Stimulated activated CD8-positive, alpha-beta memory T cell treated with anti-CD3 and anti-CD28 coated beads, Interleukin-15, amount 100 ng/mL, for 24 hours (primary cell): ENCODE measurements at places on chromosomes 11 and 22.

DNA sequence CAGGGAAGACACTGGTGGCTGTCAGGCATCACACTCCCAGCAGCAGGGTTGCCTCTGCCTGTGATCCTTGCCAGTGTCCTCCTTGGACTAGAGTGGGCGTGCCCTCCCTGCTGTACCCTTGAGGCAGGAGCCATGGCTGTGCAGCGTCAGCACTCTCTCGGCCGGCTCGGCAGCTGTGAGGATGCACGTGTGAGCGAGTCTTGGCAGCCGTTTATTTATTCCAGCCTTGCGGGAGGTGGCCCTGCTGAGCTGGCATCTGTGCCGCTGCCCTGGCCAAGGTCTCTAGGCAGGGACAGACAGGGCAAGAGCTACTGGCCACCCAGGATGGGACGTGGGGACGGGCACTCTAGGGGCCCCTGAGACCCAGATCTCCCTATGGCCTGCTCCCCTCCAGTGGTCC is 33.9 kb downstream of the TSPAN4 start:
- no peak for DNase-seq

GRCh38 chr11:83766932-83767331 is 480.8 kb upstream of the CCDC90B start:
- no peak for DNase-seq

- DNase-seq, result no peak
These were observed 55.4 kb upstream of the LINC01488 start for GRCh38 chr11:69425895-69426544.

- DNase-seq, result no peak
These were observed 490.3 kb upstream of the KIRREL3 start for GRCh38 chr11:127490896-127491295.

GRCh38 chr11:114057605-114058004 is 1.9 kb upstream of the ZBTB16 start:
- no peak for DNase-seq

DNA sequence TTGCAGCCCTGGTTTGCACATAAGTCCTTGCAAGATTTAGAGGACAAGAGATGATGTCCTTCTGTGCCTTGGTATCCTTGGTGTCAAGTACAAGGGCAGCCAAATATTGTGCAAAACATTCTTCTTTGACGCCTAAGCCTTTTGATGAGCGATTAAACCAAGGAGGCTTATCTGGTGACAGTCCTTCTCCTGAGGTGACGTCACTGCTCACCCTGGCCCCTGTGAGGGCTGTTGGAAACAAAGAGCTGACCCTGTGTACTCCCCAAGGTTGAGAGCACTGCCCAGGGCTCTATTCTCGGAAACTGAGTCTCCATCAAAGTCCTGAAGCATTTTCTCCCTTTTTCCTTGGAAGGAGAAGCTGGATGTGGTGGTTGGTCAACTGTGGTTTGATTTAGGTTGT is 4.7 kb upstream of the GRAMD1B start:
- DNase-seq, result no peak

GRCh38 chr11:1291295-1292017 is 18.0 kb downstream of the TOLLIP start:
- DNase-seq, result no peak

- no peak for DNase-seq
These were observed 74.7 kb upstream of the PHF21B start for GRCh38 chr22:45084400-45084920.

GRCh38 chr22:47380692-47381091 is 618.2 kb downstream of the TBC1D22A start:
- no peak for DNase-seq

DNA sequence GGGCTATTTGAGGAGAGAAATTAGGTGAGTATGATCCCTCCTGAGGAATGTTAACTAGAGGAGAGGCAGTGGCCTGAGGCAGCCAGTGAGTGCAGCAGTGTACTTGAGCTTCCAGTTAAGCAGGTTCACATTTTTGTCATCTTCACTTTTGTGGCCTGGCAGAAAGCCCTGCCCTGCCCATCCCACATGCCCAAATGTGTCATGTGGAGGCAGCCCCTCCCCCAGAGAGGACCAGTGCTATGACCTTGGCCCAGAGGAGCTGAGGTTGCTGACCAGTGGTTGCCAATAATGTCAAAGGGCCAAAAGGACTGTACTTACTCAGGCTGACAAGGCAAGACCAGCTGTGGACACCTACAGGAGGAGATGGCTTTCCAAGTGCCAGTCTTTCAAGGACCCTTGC is 17.6 kb upstream of the GRK2 start:
- DNase-seq, result no peak

DNA sequence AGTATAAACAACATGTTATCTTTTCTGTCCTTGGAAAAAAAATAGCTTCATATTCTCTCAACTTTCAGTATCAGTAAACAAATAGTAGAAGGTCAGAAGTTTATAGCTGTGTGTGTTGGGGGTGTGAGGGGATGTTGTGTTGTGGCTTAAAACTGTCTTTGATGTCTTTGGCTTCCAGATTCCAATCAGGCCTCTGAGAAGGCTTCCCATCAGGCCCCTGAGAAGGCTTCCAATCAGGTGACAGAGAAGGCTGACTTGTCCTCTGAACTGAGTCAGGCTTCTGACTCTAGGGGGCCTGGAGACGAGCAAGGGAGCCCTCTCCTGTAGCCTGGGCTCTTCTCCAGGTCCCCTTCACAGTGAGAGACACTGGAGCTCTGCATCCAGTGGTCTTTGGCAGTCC is 9.3 kb downstream of the MTFP1 start:
- DNase-seq, result no peak

DNA sequence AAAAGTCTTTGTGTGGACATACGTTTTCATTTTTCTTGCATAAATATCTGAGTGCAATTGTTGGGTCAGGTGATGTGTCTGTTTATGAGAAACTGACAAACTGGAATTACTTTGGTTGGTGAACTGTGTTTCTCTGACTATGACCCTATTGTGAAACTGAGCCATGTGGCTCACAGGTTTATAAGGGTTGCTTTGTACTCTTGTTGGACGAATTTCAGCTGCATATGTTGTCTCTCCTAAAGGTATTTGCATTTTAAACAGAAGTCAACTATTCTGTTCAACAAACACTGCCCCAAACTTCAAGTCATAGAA is 34.4 kb upstream of the RASD2 start:
- DNase-seq, result no peak

GRCh38 chr22:24580276-24580675 is 12.6 kb downstream of the LRRC75B start:
- no peak for DNase-seq

GRCh38 chr22:24803064-24803542 is 2.9 kb upstream of the SGSM1 start:
- DNase-seq, result peak; percentile 17

- DNase-seq, result no peak
These were observed 36.8 kb upstream of the PHOX2A start for GRCh38 chr11:72280726-72281315.

DNA sequence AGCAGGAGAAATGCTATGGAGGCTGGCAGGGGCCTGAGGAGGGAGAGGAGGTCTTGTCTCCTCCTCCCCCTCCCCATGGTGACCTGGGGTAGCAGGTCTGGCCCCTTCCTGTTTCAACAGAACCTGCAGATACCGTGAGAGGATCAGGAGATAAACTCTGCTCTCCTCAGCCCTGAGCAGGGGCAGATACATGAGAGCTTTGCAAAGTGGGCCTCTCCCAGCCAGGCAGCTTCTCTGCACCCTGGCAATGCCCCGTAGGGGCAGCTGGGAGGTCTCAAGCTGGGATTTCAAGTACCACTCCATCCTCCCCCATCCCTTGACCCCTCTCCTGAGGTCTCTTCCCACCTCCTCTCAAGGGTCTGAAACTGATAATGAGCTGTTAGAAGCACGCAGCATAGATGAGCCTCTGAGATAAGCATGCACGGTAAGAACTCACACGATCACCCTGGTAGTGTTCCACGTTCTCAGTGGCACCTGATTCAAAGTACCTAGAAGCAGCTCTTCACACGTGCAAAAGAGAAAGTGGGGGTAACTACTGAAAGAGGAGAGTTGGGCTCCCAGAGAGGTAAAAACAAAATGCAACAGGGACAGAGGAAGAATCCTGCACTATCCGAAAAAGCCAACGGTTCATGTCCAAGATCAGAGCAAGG is 4.9 kb upstream of the CCDC86 start:
- DNase-seq, result no peak

DNA sequence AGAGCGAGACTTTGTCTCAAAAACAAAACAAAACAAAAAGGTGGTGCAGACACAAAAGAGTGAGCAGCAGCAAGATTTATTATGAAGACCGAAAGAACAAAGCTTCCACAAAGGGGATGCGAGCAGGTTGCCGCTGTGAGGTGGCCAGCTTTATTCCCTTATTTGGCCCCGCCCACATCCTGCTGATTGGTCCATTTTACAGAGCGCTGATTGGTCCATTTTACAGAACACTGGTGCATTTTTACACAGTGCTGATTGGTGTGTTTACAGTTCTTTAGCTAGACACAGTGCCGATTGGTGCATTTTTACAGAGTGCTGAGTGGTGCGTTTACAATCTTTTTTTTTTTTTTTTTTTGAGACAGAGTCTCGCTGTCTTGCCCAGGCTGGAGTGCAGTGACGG is 77.4 kb downstream of the CECR2 start:
- DNase-seq, result no peak

- DNase-seq, result no peak
These were observed 445.6 kb downstream of the TBC1D22A start for GRCh38 chr22:47207846-47208554.

DNA sequence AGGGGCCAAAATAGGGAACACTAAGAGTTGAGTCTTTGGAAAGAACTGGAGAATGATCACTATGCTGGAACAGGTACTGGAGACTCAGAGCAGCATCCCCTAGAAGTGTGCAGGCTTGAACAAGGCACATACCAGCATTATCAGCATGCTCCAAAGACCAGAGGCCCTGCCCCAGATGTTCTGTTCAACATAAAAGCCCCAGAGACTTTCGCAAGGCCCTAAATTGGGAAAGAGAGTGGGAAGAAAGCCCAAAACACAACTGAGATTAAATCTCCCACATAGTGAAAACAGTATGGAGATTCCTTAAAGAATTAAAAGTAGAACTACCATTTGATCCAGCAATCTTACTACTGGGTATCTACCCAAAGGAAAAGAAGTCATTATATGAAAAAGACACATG is 9.4 kb downstream of the CNGA4 start:
- no peak for DNase-seq

GRCh38 chr22:24834845-24835570 is 29.0 kb downstream of the SGSM1 start:
- no peak for DNase-seq

- DNase-seq, result no peak
These were observed 23.3 kb downstream of the ZBTB16 start for GRCh38 chr11:114082767-114083181.

DNA sequence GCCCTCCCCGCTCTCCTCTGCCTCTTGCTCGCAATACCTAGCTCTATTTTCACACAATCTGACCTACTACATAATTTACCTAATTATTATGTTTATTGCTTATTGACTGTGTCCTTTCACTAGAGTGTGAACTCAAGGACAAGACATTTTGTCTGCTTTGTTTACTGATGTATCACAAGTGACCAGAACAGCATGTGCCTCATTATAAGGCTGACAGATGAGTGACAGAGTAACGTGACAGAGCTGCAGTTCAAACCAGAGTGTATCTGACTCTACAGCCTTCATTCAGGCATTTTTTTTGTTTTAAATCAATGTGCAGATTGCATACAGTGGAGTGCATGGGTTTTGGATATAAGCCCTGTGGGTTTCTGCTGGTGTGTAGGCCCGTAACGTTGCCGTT is 82.0 kb upstream of the RAB1B start:
- DNase-seq, result no peak
